MCF 10A (cell line): ENCODE measurements at places on chromosomes 4 and X.

GRCh38 chr4:110867251-110867960 lies 244.5 kb upstream of the PITX2 start:
- DNase-seq = no peak

DNA sequence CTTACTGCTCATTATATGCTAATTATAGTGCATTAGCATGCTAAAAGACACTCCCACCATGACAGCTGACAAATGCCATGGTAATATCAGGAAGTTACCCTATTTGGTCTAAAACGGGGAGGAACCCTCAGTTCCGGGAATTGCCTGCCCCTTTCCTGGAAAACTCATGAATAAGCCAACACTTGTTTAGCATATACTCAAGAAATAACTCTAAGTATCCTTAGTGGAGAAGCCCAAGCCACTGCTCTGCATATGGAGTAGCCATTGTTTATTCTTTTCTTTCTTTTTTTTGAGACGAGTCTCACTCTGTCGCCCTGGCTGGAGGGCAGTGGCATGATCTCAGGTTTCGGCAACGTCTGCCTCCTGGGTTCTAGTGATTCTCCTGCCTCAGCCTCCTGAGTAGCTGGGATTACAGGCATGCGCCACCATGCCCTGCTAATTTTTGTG lies 15.5 kb downstream of the NUDT6 start:
- DNase-seq = no peak

- DNase-seq = no peak
These were observed 33.0 kb upstream of the ABCG2 start for GRCh38 chr4:88191404-88191803.

DNA sequence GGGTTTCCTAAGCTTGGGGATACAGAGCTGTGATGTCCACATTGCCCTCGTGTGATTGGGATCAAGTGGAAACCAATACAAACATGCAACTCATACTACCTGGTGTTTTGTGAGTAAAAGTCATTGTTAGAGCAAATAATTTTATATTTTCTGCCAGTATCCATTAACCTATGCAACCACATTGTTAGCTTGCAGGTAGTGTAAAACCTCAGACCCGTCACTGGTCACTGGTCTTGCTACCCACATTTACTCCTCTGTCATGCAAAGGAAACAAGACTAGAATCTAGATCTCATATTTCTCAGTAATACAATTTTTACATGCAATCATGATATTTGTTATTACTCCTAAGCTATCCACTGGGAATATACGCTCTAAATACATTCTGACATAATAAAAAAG lies 324.3 kb upstream of the NDST4 start:
- DNase-seq = no peak

GRCh38 chrX:71996136-71996535 lies 85.5 kb downstream of the NHSL2 start:
- DNase-seq = no peak

DNA sequence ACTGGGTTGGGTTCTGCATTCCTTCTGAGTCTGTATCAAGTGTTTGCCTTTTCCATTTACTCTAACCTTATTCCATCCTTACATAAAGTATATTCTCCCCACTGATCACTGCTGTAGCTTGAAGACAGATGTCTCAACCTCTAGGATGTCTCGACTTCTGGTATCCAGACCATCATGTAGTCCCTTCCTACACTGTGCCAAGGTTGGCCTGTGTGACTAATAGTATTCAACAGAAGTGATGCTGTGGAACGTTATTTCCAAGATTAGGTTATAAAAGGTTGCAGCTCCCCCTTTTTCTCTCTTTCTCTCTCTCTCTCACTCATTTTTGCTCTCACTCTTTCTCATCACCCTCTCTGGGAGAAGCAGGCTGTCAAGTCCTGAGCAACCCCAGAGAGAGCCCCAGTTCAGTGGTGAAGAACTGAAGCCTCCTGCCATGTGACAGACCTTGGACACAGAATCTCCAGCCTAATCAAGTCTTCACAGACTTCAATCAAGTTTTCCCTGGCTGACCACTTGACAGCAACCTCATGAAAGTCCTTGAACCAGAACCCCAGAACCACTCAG lies 75.4 kb downstream of the PRDM5 start:
- no peak for DNase-seq

DNA sequence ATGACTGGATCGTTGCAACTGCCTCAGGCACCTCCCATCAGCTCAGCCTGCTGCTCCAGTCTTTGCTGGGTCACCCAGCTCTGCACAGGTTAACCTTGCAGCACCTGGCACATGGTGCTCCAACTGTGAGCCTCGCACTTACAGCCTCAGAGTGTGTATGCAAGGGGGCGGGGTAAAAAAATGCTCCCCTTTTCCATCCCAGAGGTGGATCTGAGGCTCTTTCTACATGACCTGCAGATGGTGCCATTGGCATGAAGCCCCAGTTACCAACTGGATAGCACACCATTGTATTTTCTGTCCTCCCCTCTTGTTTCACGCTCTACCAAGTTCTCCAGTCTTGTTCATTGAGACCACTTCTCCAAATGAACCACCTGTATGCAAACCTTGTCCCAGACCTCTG lies 46.2 kb upstream of the TRPC3 start:
- DNase-seq = peak; percentile 33

DNA sequence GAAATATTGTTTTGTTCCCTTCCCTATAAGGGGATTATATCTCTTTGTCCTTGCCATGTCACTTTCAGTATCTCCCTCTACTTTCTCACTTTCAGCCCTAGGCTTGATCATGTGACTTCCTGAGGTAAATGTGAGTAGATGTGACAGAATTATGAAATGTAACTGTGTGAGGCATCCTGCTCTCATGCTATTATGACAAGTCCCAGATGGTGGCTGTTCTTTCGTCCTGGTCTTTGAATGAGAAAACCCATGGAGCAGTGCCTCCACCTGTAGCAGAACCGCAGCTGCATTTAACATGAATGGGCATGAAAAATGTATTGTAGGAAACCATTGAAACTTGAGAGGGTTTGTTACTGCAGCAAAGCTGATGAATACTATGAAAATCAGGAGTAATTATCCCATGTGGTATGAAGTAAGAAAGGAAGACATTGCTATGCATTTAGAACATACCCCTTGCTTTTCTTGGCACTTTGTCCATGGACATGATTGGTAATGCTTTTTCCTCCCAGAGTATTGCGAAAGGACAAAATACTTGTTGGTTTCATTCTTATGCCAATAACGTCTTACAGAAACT lies 202.2 kb upstream of the GPRIN3 start:
- DNase-seq = peak; percentile 97

- DNase-seq = no peak
These were observed 238.6 kb downstream of the ADAMTS3 start for GRCh38 chr4:72330381-72330780.

- DNase-seq = no peak
These were observed 155.8 kb upstream of the HAND2 start for GRCh38 chr4:173685831-173686210.

GRCh38 chr4:53813998-53814397 lies 222.7 kb upstream of the LNX1 start:
- DNase-seq = no peak

DNA sequence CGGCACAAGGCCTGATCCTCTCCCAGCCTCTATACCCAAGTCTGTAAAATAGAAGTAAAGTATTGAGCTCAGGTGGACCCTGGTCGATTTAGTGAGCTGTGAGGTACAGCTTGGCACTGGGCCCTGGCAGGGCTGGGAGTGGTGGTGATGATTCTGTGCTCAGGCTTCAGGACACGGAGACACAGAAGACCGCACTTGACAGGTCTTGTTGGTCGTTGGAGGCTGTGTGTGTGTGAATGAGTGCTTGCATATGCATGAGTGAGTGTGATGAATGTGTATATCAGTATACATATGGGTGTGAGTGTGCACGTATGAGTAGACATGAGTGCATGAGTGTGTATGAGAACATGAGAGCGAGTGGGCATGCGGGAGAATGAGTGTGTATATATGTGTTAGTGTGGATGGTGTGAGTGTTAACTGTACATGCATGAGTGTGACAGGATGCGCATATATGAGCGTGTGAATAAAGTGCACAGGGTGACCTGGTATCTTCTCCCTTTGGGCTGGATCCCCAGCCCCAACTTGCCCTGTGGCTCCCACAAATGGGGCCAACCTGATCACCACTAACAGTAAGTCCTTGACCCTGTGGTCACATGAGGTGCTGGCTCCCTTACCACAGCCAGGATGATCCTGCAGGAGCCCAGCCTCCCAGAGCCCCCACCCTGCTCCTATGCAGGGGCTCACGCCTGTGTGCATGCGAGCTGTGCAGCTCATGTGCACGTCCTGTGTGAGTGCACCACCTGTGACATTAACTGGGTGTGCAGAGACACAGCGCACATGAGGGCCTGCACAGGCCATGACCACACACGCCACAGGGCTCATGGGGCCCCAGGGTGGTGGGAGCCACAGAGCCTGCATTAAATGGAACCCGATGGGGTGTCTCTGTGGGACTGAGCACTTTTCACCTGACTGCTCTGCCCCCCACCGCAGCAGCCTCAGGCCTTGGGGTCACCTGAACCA lies 20.8 kb downstream of the SH3BP2 start:
- DNase-seq = no peak

DNA sequence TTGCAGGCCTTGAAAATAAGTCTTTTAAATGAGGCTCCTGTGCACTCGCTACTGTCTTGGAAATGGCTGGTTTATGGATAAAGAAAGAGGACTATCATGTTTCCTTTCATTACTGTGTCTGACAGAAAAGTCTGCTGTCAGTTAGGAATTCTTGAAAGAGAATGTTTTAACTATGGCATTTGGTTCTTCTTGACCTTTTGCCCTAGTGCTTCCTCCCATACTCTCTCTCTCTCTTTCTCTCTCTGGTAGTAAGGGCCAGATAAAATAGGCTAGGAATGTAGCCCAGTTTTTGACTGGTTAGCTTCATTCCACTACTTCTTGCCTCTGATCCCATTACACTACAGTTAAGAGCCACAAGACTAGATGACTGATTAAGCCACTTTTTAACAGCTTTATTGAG lies 29.8 kb downstream of the YY2 start:
- DNase-seq = no peak

DNA sequence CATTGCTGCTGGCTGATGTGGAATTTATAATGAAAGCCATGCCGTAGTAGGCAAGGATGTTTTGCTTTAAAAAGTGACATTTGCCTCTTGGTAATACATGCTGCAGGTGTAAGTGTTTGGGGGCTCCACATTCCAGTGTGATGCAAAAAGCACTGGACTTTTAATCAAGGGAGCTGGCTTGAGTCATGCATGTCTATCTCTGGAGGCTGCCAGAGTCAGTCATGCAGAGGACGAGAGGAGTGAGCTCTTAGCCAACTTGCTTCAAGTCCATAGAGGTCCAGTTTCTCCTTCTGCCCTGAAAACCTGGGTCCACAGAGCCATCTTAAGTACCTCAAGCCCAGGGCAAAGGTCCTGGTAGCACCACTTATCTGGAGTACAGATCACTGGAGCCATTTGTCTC lies 11.6 kb upstream of the CXCL13 start:
- DNase-seq = no peak

DNA sequence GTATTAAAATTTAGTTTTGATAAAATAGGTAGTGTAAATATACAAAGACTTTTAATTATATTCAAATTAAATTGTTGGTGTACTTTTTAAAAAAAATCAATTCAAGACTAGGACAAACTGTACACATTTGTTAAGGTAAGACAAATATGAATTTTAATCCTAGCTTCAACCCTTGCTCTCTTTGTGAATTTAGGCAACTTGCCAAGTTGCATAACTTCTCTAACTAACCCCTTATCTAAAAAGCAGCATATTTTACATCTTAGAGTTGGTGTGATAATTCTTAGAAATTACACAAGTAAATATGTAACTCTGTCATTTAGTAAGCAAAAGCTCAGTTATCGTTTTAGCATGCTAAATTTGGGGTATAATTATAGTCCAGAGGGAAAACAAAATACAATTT lies 78.1 kb upstream of the FSTL5 start:
- DNase-seq = peak; percentile 38

DNA sequence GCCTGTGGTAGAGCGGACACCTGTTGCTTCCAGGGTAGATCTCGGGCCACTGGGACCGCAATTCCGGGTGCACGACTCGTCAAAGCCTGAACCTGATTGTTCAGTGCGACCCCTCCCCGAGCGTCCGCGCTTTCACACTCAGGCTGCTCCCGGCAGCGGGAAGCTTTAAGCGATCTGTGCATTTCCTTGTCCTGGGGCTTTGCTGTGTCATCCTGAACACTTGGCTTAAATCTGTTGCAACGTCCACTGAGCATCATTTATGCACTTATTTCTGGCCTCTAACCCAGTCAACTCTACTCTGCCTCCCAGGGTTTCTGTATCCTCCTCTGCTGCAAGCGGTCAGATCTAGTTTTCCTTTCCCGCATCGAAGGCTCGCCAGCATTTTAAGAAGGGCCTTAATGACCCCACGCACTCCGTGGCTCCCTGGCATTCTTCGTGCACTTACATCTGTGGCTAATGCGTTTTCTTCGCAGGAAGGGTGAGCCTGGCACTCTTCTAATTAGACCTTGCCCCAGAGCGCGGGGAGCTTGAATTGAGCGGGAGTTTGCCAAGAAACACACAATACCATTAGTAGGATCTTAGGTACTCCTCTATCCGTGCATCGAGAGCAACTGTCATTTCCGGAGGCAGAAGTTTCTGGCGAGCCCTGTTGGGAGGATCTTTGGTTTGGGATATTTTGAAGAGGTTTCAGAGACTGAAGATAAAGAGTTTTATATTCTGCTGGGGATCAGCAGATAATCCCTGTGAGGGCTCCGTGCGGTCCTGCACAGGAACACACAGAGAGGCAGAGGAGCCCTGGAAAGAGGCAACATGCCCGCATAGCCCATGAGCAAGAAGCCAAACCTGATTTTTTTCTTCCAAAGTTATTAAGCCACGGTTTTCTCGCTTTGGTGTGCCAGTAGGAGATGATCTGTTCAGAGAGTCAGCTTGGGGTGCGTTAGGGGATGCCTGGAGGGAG lies 654 bp upstream of the DDIT4L start:
- DNase-seq = peak; percentile 9

DNA sequence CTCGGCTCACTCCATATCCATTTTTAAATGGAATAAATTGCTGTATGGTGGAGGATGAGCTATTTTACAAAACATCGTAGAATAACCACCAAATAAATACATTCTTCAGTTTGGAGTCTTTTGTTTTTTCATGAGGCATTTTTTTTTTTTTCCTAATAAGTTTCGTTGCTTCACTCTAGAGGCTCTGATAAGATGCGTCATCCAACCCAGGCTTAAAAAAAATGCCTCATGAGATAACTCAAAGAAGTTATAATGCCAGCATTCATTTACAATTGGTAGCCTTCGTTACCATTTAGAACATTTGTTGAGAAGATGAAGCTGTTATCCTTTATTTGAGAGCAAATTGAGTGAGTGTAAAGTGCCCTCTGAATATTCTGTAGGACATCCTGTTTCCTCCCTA lies 172.2 kb upstream of the CENPE start:
- no peak for DNase-seq

GRCh38 chr4:26824667-26825066 lies 36.0 kb upstream of the STIM2 start:
- no peak for DNase-seq

- DNase-seq = no peak
These were observed 61.7 kb downstream of the KANTR start for GRCh38 chrX:53155512-53156206.
